Left ventricle myocardium inferior (tissue), 1 donor: ENCODE measurements at places on chromosomes 2 and 18.
A peak's percentile ranks its signal among the peaks of the same experiment; 100 is the strongest.

DNA sequence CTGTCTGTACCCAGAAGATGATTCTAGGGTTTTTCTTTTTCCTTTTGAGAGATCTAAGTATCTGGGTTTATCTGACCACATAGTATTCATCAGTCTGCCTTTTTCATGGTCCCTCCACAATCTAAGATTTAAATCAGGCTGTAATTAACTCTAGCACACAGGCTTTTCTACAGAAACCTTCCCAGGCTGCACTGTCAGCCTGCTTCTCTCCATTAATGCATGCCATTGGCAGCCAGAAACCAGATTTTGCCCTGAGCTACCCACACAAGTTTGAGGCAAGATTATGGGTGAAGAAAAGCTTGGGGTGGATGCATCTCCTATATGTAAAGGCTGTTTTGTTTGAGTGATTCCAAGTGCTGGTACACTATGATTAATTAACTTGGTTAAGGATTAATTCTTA lies 45.7 kb upstream of the EML4 start:
- no peak for DNase-seq
- H3K4me1 ChIP-seq: peaks cover 12% of the 10 kb centered on the region
- no peaks in the 10 kb centered on the region for H3K27me3 ChIP-seq
- H3K27ac ChIP-seq: no peak overlapping the region
- H3K36me3 ChIP-seq: no peaks in the 10 kb centered on the region

DNA sequence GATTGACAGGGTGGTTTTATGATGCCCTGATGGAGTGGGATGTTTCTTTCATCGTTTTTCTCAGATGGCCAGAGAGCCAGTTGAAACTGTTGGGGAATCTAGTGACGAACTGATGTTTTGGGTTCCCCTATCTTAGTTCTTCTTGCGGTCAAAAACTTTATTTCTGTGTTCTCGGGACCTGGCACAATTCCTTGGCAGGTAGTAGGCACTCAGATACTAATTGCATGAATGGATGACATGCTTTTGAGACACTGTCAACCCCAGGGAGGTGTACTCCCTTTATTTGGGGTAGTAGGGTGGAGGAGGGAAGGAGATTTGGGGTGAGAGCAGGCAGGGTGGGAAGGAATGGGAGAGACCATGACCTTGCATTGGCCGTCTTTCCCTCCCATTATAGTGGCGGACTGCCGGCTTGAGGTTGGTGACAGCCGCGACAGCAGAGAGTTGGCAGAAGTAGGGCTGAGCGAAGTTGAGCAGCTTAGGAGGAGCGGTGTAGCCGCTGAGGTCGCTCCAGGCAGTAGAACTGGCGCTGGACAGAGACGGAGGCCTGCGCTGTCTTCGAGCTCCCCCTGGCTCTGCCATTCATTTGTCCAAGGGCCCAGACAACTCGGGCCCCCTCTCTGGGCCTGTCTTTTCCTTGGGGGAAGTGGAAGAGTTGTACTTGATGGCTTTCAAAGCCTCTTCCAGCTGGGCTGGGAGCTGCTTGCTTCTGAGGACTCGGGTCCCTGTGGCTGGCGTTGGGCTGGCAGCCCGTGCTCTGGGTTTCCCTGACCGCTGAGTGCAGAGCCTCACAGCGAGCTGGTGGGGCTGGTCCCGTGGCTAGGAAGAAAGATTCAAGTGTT lies 2.6 kb downstream of the TET3 start:
- no peak overlapping the region for H3K27ac ChIP-seq
- H3K4me1 ChIP-seq: peaks cover 53% of the 10 kb centered on the region
- H3K36me3 ChIP-seq: no peaks in the 10 kb centered on the region
- DNase-seq: peak; percentile 46

DNA sequence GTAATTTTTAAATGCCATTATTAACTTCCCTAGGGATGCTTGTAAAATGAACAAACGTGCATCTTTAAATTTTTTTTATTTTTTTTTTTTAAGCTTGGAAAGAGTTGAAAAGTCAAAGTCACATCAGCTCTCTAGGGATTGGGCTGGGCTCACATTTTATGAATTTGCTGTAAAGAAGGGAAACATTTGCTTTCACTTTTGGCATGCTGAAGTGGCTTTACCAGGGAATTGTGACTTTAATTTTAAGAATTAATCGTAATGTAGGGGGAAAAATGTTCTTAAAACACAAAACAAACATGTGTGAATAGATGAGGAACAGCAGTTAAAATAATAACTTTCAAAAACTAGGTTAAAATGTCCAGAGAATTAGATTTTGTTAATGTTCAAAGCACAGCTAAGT lies 123.0 kb downstream of the AGAP1 start:
- H3K27ac ChIP-seq: peak overlapping the region; percentile 74
- no peaks in the 10 kb centered on the region for H3K27me3 ChIP-seq

- no peaks in the 10 kb centered on the region for H3K4me1 ChIP-seq
- H3K27ac ChIP-seq: no peak overlapping the region
- no peak overlapping the region for H3K4me3 ChIP-seq
- no peaks in the 10 kb centered on the region for H3K36me3 ChIP-seq
Measured at GRCh38 chr2:166593403-166593802, 99.4 kb upstream of the SCN7A start.

DNA sequence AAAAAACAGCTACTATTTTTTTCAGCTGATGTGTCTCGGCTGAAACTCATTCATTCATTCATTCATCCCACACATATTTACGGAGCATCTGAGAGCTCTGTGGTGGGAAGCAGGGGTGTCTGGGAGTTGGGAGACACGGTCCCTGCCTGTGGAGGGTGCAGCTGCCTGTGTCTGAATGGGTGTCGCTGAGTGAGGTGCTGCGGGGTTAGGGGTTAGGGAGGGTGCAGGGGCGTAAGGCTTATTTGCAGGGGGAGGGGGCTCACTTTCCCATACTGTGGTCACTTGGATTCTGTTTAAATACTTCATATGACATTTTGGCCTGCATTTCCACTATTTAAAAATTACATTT lies 89.4 kb upstream of the ASB18 start:
- H3K27ac ChIP-seq: no peak overlapping the region
- no peak overlapping the region for H3K4me3 ChIP-seq
- no peaks in the 10 kb centered on the region for H3K27me3 ChIP-seq

DNA sequence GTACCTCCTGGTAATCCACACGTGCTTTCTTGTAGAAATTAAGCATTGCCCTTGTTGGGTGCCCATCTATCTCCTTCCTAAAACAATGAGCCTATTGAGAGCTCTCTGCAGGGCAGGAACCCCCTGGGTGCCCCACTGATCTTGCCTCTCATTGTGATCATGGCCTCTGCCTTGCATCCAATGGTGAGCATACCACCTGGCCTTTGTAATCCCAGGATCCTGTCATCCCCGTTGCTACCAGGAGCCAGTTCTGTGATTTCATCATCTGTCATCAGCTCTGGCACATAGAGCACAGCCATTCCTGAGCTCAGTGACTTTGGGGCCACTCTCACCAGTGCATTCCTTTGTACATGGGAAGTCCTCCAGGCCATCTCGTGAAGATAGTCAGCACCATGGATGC lies 381.0 kb upstream of the ID2 start:
- DNase-seq: no peak
- H3K27ac ChIP-seq: no peak overlapping the region
- H3K36me3 ChIP-seq: no peaks in the 10 kb centered on the region
- no peaks in the 10 kb centered on the region for H3K27me3 ChIP-seq
- H3K4me3 ChIP-seq: no peak overlapping the region
- peaks cover 5% of the 10 kb centered on the region for H3K4me1 ChIP-seq

GRCh38 chr2:9661261-9661660 lies 30.5 kb upstream of the YWHAQ start:
- H3K4me3 ChIP-seq: no peak overlapping the region
- no peak for DNase-seq
- no peaks in the 10 kb centered on the region for H3K27me3 ChIP-seq
- H3K4me1 ChIP-seq: peaks cover 6% of the 10 kb centered on the region
- H3K36me3 ChIP-seq: no peaks in the 10 kb centered on the region

DNA sequence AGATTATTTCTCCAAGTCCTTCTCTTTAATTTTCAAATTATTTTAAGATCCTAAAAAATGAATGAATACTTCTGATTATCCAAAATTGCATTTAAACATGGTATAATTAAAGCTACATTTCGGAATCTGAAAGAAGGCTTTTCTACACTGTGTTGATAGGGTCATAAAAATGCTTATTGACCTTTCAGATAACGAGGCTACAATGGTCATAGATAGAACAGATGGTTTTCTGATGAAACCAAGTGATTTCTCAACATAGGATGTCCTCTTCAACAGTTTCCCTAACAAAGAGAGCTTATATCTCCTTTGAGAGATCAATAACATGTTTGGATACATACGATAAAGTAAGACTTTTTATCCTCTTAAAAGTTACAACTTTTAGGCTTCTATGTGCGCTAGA lies 201.1 kb downstream of the PTH2R start:
- H3K4me1 ChIP-seq: no peaks in the 10 kb centered on the region
- no peak overlapping the region for H3K27ac ChIP-seq
- DNase-seq: no peak
- H3K4me3 ChIP-seq: no peak overlapping the region
- H3K36me3 ChIP-seq: no peaks in the 10 kb centered on the region

GRCh38 chr18:23094411-23095190 lies 40.7 kb upstream of the CABLES1 start:
- no peaks in the 10 kb centered on the region for H3K4me1 ChIP-seq
- no peak for DNase-seq
- H3K36me3 ChIP-seq: no peaks in the 10 kb centered on the region
- H3K4me3 ChIP-seq: no peak overlapping the region

DNA sequence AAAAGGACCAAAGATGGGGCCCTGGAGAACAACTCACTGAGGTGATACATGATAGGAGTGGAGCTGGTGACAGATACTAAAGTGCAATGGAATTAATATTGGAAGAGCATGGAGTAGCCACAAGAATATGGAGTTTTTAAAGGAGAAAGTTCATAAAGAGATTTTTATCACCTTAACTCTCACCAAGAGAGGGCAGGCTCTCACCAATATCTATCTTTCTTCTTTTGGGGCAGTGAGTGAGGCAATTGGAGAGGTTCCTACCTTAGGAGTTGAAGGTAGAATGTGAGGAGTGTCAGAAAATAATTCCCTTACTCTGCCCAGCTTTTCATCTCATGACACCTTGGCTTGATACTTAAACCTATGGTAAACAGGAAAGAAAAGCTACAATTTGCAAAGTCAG lies 233.7 kb upstream of the CWC22 start:
- no peak overlapping the region for H3K4me3 ChIP-seq
- no peaks in the 10 kb centered on the region for H3K27me3 ChIP-seq
- no peaks in the 10 kb centered on the region for H3K36me3 ChIP-seq
- no peak overlapping the region for H3K27ac ChIP-seq

DNA sequence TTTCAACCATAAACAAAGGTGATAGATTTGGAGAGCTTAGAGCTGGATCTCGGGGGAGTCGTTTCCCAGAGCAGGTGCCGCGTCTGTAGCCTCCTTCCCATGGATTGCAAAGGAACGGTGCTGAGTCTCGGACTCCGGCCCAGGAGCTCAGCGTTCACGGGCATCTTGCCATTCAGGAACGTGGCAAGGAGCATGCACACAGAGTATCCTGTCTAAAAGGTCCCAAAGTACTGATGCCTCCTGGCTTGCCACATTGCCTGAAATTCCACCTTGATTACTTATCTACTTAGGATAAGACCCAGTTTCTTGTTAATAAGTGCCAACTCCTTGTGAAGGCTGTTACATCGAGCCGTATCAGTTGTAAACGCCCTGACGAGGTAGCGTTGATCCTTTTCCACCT lies 197.8 kb upstream of the MYT1L start:
- H3K4me1 ChIP-seq: peaks cover 4% of the 10 kb centered on the region
- no peak overlapping the region for H3K4me3 ChIP-seq
- no peak for DNase-seq
- no peaks in the 10 kb centered on the region for H3K36me3 ChIP-seq

- H3K27me3 ChIP-seq: no peaks in the 10 kb centered on the region
- H3K36me3 ChIP-seq: no peaks in the 10 kb centered on the region
- no peak overlapping the region for H3K27ac ChIP-seq
- no peak overlapping the region for H3K4me3 ChIP-seq
Measured at GRCh38 chr18:46362533-46362932, 258.3 kb downstream of the HAUS1 start.
